ENCODE measurements at places on chromosomes 11 and 22.
A peak's percentile ranks its signal among the peaks of the same experiment; 100 is the strongest.

DNA sequence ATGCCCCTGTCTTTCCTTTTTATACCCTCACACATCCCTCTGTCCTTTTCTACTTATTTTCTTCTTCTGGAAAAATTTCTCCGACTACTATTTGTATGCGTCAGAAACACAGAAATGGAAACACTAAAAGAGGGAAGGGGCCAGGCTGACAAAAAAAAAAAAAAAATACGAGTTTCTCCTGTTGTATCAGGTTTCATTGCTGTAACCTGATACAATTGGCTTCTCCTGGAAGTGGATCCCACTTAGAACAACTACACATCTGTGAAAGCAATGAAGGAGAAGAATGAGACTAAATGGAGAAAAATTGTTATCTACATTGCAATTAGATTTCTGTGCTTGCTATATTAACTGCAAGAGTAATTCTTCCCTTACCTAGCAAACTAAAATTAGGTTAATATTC lies 393.9 kb downstream of the GUCY1A2 start:
- DNase-seq = no peak

GRCh38 chr11:86148345-86148747 lies 79.5 kb upstream of the PICALM start:
- DNase-seq = no peak

DNA sequence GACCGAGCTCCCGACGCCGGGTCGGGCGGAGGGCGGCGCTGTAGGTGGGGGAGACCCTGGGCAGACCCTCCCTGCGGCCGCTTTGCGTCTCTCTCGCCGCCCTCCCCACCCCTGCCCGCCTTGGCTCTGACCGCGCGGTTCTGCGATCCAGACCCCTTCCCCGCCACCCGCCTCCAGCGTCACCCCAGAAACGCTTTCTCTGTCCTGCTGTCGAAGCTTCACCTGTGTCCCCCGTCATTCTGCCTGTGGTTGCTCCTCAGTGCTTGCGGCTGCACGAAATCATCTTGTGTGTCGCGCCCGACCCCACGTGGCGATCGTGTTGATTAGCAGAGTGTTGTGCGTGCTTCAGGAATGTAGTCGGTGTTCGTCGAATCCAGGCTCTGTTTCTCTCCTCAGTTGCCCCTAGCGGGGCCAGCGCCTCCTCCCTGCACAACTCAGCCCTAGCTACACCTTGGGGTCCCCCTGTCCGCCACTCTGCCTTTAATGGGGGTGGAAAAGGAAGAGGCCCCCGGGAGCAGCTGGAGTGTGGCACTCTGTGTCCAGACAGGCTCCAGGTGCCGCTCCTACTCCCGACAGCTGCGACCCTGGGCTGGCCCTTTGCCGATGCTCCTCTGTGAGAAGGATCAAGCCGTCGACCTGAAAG lies 851 bp downstream of the PTDSS2 start:
- peak; percentile 60 for DNase-seq

- DNase-seq = no peak
Observed at GRCh38 chr11:16310943-16311342, 45.4 kb downstream of the SOX6 start.

DNA sequence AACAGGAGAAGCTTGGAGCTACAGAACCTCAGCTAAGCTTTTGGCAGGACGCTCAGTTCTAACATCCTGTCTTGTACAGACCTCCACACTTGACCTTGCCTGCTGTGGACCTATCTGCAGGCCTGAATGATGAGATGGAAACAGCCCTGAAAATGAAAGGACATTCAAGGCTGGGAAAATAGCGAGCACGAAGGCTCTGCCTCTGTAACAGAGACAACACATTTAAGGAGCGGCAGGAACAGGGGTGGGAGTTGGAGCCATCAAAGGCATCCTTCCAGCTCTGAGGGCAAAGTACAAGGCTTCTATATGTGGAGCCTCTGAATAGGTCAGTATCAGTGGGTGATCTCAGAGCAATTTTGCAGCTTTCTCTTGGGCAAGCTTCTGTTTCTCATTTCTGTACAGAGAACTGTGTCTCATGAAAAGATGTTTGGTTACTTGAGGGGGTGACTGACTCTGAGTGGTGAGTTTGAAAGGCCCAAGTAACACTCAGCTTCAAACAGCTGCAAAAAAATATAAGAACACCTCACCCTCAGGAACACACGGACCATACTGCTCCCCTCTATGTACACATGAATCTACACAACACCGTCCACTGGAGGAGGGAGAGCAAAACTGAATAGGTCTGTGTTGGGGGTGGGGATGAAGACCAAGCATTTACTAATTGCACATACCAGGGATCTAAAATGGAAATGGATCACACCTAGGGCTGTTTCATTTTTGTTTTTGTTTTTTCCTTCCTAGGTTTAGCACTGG lies 101.6 kb downstream of the CCDC81 start:
- no peak for DNase-seq

GRCh38 chr22:29272624-29273023 lies 4.6 kb downstream of the EWSR1 start:
- DNase-seq = no peak

- no peak for DNase-seq
Observed at GRCh38 chr11:64489831-64490441, 101.1 kb upstream of the SLC22A12 start.

- no peak for DNase-seq
Observed at GRCh38 chr22:20186871-20187546, 36.2 kb upstream of the CCDC188 start.
